Activated naive CD8-positive, alpha-beta T cell treated with anti-CD3 and anti-CD28 coated beads, Interleukin-2, amount 10 ng/mL, durations not matched to agents 7 days and 5 days (primary cell): ENCODE measurements at places on chromosomes 13 and 19.

- DNase-seq: no peak
Measured at GRCh38 chr19:33604651-33605050, 17.1 kb upstream of the CHST8 start.

- DNase-seq: no peak
Measured at GRCh38 chr19:5889288-5889971, 14.2 kb downstream of the NDUFA11 start.

GRCh38 chr13:38496917-38497316 is 147.3 kb downstream of the UFM1 start:
- DNase-seq: no peak

- no peak for DNase-seq
Measured at GRCh38 chr13:39405596-39406205, 197.3 kb downstream of the LHFPL6 start.

GRCh38 chr13:33105387-33106005 is 89.3 kb downstream of the KL start:
- no peak for DNase-seq

GRCh38 chr19:56718231-56718630 is 46.7 kb upstream of the ZNF835 start:
- no peak for DNase-seq

DNA sequence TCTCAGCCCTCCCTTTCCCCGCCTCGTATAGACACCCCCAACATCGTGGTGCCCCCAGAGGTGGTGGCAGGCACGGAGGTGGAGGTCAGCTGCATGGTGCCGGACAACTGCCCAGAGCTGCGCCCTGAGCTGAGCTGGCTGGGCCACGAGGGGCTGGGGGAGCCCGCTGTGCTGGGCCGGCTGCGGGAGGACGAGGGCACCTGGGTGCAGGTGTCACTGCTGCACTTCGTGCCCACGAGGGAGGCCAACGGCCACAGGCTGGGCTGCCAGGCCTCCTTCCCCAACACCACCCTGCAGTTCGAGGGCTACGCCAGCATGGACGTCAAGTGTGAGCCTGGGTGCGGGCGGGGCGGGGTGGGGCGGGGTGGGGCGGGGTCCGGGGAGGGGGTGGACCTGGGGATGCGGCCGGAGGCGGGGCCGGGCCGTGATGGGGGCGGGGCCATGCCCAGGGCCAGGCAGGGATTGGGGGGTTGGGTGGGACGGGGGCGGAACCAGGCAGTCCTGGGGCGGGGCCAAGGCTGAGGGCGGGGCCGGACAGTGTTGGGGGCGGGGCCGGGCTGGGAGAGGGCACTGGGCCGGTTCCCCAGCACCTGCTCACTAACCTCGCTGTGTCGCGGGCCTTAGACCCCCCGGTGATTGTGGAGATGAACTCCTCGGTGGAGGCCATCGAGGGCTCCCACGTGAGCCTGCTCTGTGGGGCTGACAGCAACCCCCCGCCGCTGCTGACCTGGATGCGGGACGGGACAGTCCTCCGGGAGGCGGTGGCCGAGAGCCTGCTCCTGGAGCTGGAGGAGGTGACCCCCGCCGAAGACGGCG is 7.8 kb downstream of the MAG start:
- DNase-seq: no peak
